Sigmoid colon (tissue), 7 donors: ENCODE measurements at places on chromosomes 3 and 15. TPM values are rescaled to one million over a fixed set of nuclear protein-coding genes. Genes with fewer than 3 reads are reported as not detected.

SKIL gene
- total RNA-seq, result 31.0 TPM

SECISBP2L gene
- 47.6 TPM for total RNA-seq

DPPA2 gene
- not detected for total RNA-seq

TGM5 gene
- total RNA-seq, result 0.28 TPM

ERICH6 gene
- not detected for total RNA-seq

BLM gene
- total RNA-seq, result 0.71 TPM

SIN3A gene
- 34.6 TPM for total RNA-seq

CPLX3 gene
- not detected for total RNA-seq

ACTRT3 gene
- 1.8 TPM for total RNA-seq

PLCB2 gene
- total RNA-seq, result 5.4 TPM

PAK6 gene
- total RNA-seq, result 1.1 TPM

CCR1 gene
- total RNA-seq, result 10.5 TPM

SOX14 gene
- total RNA-seq, result not detected

IQCF5 gene
- total RNA-seq, result not detected

SLC51B gene
- total RNA-seq, result not detected

CCRL2 gene
- 0.71 TPM for total RNA-seq

NOP10 gene
- 115 TPM for total RNA-seq

SLC24A5 gene
- not detected for total RNA-seq

CHST14 gene
- 7.7 TPM for total RNA-seq

FBXW12 gene
- not detected for total RNA-seq

NPAP1 gene
- total RNA-seq, result 0.28 TPM

GOLGA6L24 gene
- not detected for total RNA-seq

SLC27A2 gene
- not detected for total RNA-seq

SEMA3G gene
- total RNA-seq, result 5.4 TPM

EPM2AIP1 gene
- total RNA-seq, result 11.9 TPM

GRIP2 gene
- total RNA-seq, result 0.68 TPM

SPINK8 gene
- not detected for total RNA-seq

DNAH12 gene
- total RNA-seq, result not detected
